ENCODE measurements at places on chromosomes 6 and 20. TPM values are rescaled to one million over a fixed set of nuclear protein-coding genes. Genes with fewer than 3 reads are reported as not detected.

Gene PDYN
- total RNA-seq, result not detected

Gene SALL4
- 0.05 TPM for total RNA-seq

DNA sequence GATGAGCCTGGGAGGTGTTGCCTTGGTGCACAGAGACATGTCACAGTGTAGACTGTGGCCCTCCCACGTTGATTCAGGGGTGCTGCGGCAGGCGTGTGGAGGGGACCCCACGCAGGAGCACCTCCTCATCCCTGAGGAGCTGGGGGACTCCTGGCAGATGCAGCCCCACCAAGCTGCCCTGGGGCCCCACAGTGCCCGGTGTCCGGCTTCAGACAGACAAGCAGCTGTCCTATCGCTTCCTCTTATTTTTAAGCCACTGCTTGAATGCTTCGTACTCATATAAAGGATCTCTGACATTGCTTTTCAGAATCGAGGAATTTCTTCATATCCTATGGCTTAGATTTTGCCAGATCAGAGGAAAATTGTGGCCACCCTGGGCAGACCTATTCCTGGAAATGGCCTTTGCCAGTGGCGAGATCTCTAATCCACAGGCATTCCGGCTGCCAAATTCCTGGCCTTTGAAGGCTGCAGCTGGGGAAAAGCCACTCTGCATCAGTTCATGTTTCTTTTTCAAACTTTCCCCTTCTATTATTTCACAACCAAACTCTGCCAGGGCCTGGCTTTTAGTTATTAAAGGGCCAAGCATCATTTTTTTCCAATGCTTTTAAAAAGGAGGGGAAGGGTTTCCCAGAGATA, 337.0 kb downstream of the THBS2 start:
- DNase-seq, result no peak

- DNase-seq, result peak; percentile 5
These were observed 36.2 kb upstream of the CCDC167 start for GRCh38 chr6:37535759-37536490.

DNA sequence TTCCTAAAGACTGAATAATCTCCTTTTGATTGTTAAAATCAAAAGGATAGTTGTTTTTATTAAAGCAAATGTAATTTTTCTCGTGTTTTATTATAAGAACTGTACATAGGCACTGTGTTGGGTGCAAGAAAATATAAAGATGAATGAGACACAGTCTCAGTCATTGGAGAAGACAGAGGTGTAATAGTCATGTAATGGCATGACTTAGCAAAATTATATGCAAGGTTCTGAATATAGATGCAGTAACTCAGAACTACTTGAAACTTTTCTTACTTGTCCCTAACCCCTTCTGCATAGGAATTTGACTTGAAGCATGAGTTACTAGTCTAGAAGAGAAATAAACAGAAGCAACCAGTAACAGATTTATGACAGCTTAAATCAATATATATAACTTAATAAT, 14.9 kb downstream of the WTAP start:
- DNase-seq, result no peak

- no peak for DNase-seq
These were observed 39.2 kb downstream of the LIN28B start for GRCh38 chr6:104995989-104996617.

- peak; percentile 46 for DNase-seq
These were observed 635 bp upstream of the C20orf203 start for GRCh38 chr20:32674362-32674789.

GRCh38 chr6:52213127-52213526, 27.0 kb downstream of the IL17A start:
- no peak for DNase-seq

GRCh38 chr6:3861424-3861823, 12.3 kb downstream of the FAM50B start:
- DNase-seq, result no peak

DNA sequence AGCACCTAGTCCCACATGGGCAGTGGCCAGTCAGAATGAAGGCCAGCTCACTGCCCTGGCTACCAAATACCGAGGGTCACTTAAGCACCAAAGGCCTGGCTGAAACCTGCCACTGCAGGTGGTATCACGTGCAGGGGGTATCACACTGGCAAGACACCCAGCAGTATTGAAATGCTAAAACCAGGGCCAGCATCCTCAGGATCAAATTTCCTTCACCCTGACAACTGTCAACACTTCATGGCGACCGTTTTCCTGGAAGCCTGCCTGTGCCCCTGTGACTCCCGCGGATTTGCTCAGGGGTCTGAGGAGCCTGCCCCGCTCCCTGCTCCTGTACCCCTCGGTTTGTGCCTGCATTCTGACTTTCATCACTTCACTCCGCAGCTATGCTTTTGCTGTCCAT, 151.1 kb downstream of the TTLL2 start:
- DNase-seq, result no peak

DNA sequence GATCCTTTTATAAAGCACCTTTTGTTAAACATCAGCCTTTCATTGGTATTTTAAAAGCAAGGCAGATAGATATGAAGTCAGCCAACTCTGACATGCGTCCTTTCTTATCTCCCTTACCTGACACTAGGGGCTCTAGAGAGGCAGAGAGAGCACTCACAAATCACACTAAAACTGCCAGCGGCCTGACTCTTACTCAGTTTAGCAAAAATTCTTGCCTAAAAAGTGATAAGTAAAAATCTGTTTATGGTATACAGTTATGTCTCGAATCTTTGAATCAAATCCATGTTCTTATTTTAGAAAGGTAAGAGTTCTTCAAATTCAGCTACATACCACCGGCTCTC, 10.4 kb upstream of the TDRD6 start:
- no peak for DNase-seq

GRCh38 chr20:63488315-63489251, 10.3 kb downstream of the EEF1A2 start:
- no peak for DNase-seq

DNA sequence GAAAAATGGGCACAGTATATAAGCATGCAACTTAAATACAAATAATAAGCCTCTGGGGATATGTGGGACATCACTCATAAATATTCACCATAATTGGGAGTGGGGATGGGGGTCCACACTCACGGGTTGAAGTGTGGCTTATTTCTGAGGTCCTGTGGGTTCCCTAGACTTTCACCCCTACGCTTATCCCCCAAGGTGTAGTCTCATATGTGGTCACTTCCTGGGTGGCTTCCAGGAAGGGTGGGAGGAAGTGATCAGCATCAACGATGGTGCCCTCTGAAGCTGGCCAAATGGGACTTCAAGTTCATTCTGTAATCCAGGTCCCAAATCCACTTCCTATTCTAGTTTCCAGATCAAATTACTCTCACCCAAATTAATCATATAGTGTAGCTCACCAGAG, 59.5 kb downstream of the GNAS start:
- DNase-seq, result no peak

DNA sequence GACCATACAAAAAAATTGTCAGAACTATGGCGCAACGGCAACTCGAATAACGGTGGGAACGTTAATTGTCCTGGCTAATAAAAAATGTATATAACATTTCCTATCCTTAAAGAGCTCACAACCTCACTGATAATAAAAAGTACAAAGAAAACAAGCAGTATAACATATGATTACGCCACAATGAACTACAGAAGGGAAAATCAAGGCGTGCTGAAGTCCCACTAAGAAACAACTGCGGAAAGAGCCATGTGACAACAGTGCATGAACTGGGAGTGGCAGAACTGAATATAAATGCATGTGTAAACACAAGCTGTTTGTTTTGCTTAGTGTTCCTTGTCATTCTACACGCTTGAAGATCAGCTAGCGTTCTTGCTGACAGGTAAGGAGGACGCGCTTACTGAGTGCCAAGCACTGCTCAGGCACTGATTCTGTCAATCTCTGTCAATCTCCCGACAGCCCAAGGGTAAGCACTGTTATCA, 466 bp upstream of the PSMB1 start:
- no peak for DNase-seq
